Lower lobe of right lung (tissue), 2 donors: ENCODE measurements at places on chromosomes 13 and 19. TPM values are rescaled to one million over a fixed set of nuclear protein-coding genes. Genes with fewer than 3 reads are reported as not detected.

The CATSPERD gene
- 6.4 TPM for total RNA-seq

The DLEU7 gene
- 3.3 TPM for total RNA-seq

GRCh38 chr13:45367358-45367757 lies 26.4 kb upstream of the TPT1 start:
- H3K4me1 ChIP-seq = peaks cover 28% of the 10 kb centered on the region
- no peak overlapping the region for H3K27ac ChIP-seq
- no peaks in the 10 kb centered on the region for H3K27me3 ChIP-seq
- peaks cover 8% of the 10 kb centered on the region for H3K36me3 ChIP-seq
- no peak overlapping the region for H3K4me3 ChIP-seq

- peak within 1 kb of the TSS; percentile 15 for H3K4me3 ChIP-seq
- no peaks in the 10 kb centered on the region for H3K27me3 ChIP-seq
- peak; percentile 64 for DNase-seq
- H3K4me1 ChIP-seq = peaks cover 5% of the 10 kb centered on the region
- H3K36me3 ChIP-seq = no peaks in the 10 kb centered on the region
Measured at GRCh38 chr13:51844862-51845573, at the start of gene TMEM272. TSS of gene TMEM272 (minus strand) at chr13:51845177. CDS start at chr13:51838530, 6,647 bp downstream.

GRCh38 chr13:77521595-77522367 lies 13.7 kb upstream of the SCEL start:
- DNase-seq = peak; percentile 77
- peak overlapping the region; percentile 70 for H3K27ac ChIP-seq
- H3K4me1 ChIP-seq = no peaks in the 10 kb centered on the region
- H3K27me3 ChIP-seq = no peaks in the 10 kb centered on the region
- H3K4me3 ChIP-seq = no peak overlapping the region

DNA sequence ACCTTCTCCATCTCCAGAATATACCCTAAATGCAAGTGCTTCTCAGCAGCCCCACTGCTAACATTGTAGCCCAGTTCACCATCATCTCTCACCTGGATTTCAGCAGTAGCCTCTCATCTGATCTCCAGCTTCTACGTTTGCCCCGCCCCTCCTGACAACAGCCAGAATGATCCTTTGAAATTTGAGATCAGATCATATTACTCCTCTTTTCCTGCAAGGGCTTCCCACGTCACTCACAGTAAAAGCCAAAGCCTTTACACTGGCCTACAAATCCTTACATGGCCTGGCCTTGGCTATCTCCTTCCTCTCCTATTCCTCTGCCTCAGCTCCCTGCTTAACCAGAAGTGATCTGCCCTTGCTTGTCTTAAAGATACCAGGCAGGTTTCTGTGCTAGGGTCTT lies 94.3 kb upstream of the NBEA start:
- H3K4me1 ChIP-seq = no peaks in the 10 kb centered on the region
- no peak for DNase-seq
- no peak overlapping the region for H3K4me3 ChIP-seq

GRCh38 chr13:75055296-75055695 lies 426.7 kb downstream of the TBC1D4 start:
- no peak for DNase-seq
- no peaks in the 10 kb centered on the region for H3K27me3 ChIP-seq
- no peaks in the 10 kb centered on the region for H3K4me1 ChIP-seq
